ENCODE measurements at places on chromosomes 2 and 18.

DNA sequence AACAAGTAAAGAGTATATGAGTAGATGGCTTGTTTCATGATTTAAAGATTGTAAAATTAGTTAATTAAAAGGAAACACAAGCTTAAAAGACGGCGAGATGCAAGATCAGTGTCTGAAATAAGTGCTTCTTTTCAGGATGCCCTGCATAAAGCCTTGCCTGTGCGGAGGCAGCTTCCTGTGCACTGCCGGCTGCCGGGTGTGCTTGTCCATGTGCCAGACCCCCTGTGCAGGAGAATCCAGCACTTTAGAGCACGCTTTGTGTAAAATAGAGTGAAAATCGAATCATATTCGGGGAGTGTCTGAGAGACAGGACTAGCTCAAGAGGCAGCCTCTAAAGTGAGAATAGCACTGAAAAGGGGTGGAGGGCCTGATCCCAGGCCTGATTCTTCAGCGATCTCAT lies 154.7 kb downstream of the CHST9 start:
- DNase-seq = no peak

DNA sequence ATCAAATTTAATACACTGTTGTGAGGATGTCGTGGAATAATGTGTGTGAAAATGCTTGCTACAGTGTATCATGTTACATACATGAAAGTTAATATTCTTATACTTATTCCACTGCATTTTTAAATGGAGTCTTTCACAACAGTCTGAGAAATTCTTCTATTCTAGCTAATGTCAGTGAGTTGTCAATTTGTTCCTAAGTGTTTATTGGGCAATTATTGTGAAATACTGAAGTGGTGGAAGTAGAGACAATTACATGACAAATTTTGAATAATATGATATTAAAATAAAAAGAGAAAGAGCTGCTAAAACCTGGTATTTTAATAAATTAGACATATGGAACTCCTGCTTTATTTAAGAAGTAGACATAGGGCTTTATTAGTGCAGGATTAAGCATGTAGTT lies 176.1 kb downstream of the PTPRM start:
- no peak for DNase-seq

GRCh38 chr2:239160226-239161143 lies 240.3 kb downstream of the HDAC4 start:
- no peak for DNase-seq

GRCh38 chr2:3470856-3471737 lies 48.2 kb downstream of the ADI1 start:
- DNase-seq = no peak

DNA sequence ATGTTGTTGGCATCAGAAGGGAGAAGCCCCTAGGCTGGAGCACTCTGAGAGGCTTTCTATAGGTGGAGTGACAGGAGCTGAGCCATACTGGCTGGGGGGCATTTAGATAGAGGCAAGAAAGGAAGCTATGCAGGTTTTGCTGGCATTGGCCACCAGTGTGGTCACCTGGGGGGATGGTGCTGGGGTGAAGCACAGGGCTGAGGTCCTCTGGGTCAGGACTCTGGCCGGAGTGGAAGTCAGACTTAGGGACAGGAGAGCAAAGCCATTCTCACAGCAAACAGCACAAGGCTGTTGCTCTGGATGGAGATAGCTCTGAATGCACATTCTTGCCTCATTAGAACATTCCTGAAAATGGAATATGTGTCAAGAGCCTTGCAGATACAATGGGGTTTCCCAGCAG lies 47.4 kb downstream of the NTSR2 start:
- DNase-seq = no peak

DNA sequence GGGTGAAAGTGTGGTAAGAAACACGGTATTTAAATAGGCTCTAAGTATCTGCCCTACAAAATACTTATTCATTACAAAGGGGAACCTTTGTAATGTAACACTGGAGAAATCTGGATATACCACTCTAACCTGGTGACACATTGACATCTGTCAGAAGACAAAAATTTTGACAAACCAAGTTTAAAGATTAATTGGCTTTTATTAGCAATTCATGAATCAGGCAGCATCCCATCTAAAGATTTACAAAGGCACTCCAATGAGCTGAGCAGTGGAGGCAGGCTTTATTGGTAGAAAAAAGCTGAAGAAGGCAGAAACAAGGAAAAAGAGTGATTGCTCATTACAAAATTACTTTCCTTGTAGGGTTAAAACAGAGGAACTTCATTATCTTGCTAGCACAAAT lies 35.0 kb downstream of the BMPR2 start:
- no peak for DNase-seq

GRCh38 chr2:102895376-102895775 lies 133.5 kb downstream of the TMEM182 start:
- no peak for DNase-seq

DNA sequence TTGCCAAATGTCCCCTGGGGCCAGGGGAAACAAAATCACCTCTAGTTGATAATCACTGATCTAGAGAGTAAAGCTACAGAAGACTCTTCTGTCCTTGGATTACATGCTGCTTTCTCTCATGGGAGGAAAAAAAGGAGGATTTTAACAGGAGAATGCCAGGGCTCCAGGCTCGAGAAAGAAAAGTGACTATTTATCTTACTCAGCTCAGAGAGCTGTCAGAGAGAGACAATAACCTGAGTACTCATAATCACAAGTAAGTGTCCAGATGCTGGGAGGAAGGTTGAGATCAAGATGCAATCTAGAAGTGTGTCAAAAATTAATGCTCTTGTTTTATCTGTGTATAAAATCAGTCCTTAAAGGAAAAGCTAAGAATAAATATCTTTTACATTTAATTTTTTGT lies 133.3 kb downstream of the PTRHD1 start:
- no peak for DNase-seq

DNA sequence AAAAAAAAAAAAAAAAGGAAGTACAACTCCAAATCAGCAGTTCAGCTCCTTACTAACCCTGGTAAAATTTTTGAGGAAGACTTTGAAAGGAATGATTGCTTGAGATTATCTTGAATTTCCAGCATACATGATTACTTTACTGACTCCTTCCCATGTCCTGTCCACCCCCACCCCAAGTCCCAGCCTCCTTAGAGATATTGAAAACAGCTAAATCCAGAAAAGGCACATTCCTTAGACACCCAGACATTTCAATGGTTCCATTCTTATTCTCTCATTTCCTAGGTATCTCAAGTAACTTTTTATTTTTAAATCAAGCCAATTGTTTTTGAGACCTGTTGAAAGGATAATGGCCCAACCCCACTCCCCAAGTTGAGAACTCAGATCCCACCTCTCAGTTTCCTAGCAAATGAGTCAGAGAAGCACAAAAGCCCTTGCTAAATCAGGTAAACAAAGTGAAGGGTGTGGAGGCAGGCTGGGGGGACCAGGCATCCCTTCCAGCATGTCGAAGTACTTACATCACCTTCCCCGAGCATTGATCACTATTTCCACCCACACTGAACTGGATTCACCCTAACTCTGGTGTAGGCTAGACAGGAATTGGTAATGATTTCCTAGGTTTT lies 95.4 kb upstream of the FZD7 start:
- DNase-seq = no peak

DNA sequence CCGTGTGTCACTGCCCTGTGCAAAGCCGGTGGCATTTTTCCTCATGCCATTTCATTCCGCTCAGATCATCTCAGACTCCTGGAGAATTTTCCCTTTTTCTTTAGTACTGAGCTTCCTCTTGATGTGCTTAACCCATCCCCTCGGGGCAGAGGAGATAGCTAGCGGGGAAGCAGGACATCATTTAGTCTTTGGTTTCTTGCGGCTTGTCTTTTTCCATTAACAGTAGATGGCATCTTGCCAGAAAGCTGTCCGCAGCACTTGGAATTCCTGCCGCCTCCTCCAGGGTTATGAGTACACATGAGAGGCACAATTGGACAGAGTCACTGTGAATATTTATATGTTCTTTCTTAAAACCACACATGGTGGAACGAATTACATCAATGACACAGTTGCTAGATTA lies 226.6 kb downstream of the ALPK2 start:
- DNase-seq = no peak

DNA sequence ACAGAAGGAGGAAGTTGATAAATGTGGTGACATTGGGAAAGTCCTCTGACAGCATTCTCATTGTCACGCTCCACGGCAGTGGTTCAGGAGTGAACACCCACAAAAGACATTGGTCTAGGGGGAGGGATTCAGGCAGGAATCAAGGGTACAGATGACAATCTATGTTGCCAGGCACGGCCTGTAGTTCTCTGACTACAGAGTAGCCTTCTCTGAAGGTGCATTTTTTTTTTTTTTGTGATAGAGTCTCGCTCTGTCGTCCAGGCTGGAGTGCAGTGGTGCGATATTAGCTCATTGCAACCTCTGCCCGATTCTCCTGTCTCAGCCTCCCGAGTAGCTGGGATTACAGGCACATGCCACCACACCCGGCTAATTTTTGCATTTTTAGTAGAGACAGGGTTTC lies 7.4 kb upstream of the MOB1A start:
- no peak for DNase-seq

DNA sequence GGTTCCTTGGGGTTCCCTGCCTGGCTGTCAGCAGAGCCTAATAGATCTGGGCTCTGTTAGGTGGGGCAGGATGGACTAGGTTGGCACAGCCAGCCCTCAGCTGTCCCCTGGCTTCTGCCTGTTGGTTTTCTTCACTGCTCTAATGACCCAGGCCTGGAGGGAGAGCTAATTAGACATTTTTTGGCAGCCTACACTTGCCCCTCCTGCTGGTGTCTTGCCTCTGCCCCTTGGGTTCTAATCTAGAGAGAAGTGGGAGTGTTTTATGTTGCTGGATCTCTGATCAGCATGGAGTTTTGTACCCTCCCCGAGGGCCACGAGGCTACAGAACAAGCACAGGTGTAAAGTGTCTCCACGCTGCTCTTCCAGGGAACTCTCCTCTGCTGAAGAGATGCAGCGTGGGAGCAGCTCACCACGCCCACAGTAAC lies 199.4 kb upstream of the RASGRP3 start:
- DNase-seq = no peak

GRCh38 chr2:167769020-167769419 lies 478.4 kb downstream of the STK39 start:
- DNase-seq = no peak

DNA sequence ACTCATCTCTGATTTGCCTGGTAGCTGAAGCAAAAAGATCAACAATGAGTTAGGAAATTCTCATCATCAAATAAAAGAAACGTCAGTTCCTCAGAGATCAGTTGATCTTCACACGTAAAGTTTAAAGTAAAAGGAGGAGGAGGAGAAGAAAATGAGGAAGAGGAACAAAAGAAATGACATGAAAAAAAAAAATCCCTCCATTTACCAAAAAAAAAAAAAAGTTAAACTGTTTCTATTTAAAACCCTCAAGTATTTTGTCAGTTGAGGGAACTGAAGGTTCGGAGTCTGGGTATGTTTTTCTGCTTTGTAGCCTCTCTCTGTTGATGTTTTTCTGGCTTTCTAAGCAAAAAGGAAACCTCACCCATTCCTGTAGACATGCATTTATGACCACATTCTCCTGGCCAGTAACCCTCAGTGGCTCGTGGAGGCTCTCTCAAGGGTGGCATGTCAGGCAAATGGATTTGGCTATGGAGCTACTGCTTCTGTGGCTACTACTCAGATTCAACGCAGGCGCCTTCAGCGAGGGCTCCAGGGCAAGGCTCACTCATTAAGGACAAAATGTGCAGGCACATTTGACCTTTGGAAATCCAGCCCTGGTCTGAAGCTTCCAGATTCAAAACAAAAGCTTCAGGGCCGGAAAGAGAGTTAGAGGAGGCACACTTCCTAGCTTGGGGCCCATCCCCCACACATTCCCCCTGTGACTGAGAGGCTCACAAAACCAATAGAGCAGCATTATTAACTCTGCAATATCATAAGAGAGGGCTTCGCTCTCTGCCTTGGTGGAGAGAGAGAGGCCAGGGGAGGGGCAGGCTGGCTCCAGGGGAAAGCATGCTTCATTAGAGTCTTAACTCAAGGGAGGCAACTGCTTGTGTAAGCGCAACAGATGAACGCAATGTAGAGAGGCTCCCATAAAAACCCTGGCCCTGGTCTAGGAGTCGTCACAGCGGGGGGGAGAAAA lies 22.3 kb downstream of the KLF7 start:
- no peak for DNase-seq

DNA sequence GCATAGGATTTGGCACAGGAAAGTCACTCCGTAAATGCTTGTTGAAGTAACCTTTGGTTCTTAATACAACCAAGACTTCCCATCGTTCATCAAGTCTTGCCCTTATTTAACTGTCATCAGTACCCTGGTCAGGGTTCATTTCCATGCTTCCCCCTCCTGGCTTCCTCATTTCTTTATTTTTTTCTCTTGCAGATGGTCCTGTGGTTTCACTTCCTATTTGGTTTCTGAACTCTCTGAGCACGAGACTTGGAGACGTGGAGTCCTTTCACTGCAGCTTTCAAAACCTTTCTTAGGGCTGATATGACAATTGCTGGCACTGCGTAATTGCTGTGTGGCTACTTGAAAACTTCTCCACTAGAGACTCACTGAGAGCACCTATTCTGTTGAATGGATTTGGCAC lies 59.9 kb upstream of the PID1 start:
- DNase-seq = no peak

- no peak for DNase-seq
These were observed 288.1 kb upstream of the FIGN start for GRCh38 chr2:164023896-164024295.

DNA sequence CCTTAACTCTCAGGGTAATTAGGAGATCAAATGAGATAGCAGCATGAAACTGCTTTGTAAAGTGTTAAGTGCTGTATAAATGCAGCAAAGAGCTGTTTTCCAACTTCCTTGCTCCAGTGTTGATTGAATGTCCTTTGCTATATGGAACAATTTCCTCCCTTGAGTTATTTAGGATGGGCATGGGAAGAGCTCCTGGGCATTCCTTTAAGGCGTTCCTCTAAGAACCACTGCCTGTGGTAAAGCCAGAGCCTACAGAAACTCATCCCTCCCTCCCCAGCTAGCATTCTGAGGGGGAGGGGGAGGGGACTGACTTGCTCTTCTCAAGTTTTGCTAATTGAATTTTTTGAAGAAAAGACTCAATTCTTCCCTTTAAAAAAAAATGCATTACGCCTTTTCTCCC lies 1.4 kb downstream of the AKAIN1 start:
- no peak for DNase-seq

DNA sequence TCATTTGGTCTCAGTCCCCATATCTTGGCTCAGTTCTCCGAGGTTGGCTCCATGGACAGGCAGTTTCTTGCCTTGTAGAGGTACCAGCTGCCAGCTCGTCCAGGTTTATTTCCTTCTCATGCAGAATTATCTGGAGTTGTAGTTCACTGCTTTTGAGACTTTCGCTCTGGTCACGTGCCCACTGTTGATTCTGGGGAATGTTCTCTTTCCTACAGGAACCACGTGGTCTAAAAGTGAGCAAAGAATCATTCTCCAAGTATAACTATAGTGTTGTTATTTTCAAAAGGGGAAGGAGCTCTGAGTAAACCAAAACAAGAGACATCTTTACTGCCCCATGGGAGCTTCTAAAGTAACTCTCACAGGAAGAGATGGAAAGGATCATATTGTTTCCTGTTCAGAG lies 41.2 kb upstream of the RAB27B start:
- DNase-seq = no peak

DNA sequence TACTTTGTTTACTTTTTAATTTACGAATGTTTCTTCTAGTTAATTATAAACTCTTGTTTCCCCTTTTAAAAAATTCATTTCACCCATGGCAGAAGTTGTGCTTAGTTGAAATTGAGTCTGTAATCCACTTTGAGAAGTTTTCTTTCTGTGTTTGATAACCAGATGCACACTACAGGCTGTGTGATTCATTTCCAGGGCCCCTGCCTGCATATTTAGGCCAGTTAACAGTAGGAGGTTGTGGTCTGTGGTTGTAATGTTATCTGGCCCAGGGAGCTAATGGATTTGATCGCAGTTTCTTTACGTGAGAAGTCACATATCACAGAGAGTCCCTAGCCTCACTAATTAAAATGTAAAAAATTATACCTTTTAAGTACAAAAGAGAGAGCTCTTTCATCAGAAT lies 3.3 kb downstream of the CDH7 start:
- no peak for DNase-seq

Data from stimulated activated CD8-positive, alpha-beta memory T cell treated with anti-CD3 and anti-CD28 coated beads, Interleukin-7, amount 100 ng/mL, for 1 hour (primary cell).